ENCODE measurements at places on chromosomes 7 and 10.

DNA sequence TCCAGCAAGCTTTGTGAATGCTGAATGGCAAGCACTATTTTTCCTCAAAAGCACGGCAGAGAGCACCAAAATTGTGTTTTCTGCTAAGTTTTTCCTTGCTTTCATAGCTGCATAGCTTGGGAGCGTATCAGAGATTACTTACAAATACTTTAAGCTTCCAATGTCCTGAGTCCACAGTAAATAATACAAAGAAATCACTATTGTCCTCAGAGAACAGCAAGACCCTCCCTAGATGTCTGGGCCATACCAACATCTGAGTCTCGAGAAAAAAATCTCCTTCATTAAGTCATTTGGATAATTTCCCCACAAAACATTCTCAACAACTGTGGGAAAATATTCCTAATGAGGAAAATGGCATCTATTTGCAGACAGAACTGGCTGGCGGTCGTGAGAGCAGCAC is 41.7 kb downstream of the SGMS1 start:
- DNase-seq: no peak

DNA sequence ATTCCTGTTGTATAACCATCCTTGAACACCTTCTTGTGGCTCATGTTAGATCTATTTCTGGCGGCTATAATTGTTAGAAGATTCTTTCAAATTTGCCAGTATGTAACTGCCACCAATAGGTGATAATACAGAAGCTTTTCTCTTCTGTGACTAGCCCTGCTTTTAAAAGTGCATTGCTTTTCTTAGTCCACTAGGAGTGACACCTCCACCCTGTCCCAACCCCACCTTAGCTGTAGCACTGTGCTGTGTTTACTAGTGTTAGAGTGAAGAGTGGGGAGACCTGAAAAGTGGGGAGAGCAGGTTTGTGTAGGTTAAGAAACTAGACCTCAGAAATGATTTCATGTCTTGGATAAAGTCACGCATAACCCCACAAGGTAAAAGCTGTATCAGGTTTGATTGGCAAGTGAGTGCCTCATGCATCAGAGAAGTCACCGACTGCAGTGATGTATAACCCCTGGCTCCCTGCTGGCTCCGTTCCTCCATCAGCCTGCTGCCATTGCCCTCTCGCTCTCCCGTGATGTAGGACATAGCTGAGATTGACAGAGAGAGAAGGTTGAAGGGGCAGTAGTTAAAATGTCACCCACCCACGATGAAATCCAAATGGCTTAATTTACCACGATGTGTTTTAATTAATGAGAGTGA is 12.5 kb downstream of the NPVF start:
- no peak for DNase-seq

- DNase-seq: no peak
Observed at GRCh38 chr7:50731703-50732582, 50.8 kb downstream of the GRB10 start.

DNA sequence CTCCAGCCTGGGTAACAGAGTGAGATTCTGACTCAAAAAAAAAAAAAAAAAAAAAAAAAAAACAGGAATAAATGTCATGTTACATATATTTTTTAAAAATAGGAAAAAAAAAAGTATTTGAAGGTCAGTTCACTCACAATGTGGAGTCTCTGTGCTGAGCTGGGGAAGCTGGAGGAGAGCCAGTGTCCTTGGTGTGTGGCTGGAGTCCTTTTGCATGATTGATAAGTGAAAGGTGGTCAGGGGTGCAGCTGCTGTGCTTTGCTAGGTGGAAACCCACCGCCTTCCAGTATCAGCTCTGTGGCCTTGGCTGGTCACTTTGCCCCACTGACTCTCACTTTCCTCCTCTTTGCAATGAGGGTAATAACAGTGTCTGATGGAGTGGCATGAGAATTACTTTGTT is 101.9 kb downstream of the VWC2 start:
- DNase-seq: no peak

- no peak for DNase-seq
Observed at GRCh38 chr7:46386428-46387399, 465.6 kb upstream of the IGFBP3 start.

GRCh38 chr7:47836503-47837202 is 111.6 kb downstream of the PKD1L1 start:
- no peak for DNase-seq

DNA sequence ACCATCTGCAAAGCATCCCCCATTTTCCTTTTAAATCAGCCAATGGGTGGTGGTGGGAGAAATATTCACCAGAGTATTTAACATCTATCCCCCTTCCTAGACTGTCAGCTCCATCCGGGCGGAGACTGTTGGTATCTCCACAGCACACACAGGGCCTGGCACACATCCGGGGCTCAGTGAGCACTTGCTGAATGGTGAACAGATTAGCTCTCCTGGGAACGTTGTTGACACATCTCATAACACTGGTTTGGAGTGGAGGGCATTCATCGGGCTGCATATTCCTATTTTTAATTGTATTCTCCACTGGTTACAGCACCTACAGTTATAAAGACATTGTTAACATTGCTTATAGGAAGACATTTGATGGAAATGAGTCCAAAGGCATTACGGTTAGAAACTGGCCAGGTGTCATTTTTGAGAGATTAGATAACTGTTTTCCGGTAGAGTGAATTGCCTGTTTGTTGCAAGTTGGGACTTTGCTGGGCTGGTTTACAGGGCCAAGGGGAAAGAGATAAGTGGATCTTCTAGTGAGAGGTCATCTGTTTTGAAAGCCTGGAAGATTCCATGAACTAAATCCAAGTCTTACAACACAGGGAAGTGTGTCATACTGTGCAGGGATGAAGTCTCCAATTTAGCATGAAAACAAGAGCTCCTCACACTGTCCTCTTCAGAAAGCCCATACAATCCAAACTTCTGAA is 101.8 kb downstream of the EGFR start:
- no peak for DNase-seq
